ENCODE measurements at places on chromosomes 3 and 15.

DNA sequence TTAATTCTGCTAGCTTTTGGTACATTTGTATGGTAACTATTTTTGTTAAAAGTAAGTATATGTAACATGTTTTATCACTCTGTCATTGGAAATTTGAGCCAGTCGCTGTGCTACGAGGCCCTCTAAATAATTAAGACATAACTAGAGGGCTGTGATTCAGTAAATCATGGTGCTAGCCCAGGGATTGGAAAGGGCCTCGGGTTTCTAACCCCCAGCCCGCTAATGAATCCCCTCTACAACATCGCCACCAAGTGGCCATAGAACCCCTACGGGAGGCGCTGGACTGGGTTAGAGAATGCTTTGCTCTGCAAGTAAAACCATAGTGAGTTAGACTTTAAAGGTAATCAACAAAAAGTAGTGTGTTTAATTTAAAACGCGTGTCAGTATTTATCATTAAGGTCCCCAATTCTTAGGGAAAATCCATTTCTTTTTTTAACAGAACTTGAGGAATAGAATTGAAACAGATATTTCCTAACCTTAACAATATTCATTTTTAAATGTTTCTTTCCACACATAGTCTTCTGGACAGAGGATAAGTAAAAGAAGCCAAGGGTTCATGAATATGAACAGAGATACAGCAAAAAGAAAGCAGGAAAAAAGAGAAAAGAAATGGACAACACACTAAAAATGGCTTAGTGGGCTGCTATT is 744.7 kb downstream of the EPHA3 start:
- no peak for DNase-seq

DNA sequence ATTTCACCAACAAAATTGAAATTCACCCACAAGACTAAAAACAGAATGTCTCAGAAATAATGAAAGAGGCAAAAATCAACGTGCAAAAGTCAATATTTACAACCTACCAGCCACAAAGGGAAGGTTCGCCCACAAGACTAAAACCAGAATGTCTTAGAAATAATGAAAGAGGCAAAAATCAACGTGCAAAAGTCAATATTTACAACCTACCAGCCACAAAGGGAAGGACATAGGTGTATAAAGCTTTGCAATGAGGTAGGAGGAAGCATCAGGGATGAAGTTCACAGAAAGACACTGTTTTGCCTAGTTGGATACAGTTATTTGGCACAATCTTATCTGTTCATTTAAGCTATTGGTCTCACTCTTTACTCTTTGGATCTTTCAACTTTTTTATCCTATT is 14.3 kb downstream of the OXTR start:
- no peak for DNase-seq

DNA sequence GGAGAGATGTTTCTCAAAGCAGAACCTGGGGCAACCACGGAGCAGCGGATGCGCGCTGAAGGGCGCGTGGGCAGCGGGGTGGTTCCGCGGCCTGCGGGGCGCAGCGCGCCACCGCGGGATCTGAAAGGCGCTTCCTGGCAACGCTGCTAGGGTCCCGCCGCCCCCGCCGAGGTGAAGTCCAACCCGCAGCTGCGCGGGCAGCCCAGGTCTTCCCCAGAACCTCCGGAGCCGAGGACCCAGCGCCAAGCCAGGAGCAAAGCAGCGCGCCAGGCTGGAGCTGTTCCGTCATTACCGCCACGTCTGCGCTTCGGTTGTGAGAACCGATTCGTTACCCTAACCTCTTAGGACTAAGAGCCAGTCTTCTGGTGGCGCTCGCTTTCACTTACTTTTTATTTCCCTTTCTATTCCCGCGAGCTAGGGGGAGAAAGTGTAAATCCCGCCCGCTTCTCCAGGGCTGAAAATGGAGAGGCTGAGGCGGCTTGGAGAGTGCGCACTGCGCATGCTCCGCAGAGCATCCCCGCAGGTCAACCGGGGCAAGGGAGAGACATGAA is 3.2 kb upstream of the GABRG3 start:
- DNase-seq, result no peak

GRCh38 chr3:63352008-63352279 is 73.8 kb downstream of the SYNPR start:
- no peak for DNase-seq

DNA sequence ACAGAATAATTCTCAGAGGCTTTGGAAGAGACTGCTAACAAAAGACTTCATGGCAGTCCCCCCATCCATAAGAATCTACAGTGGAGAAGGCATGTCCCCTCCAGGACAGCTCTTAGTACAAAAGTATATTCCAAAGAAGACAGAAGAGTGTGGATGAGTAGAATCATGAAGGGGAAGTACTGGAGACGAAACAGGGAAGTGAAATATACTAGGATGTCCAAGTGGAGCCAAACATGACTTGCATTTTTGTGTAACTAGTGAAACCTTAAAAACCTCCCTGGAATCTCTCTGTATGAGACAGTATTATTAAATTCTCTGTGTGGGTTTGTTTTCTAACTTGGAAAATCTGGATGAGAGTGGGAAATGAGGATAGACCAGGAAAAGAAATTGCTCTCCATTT is 312.4 kb downstream of the RSL24D1 start:
- no peak for DNase-seq

DNA sequence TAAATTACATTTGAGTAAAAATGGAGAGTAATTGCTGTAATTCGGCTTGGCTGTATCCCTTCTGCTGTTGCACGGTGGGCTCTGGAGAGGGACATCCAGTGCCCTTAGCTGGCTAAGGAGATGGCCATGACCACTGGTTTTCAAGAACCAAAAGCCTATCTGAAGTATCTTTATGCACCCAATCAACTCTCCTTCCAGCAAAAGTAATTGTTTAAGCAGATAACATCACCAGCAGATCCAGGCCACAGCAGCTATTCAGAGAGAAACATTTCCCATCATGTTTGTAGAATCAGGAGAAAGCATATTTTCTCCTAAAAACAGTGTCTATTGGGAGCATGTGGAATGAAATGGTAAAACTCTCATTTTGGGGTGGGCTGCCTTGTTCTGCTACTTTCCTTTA is 514.5 kb upstream of the RGMA start:
- no peak for DNase-seq

DNA sequence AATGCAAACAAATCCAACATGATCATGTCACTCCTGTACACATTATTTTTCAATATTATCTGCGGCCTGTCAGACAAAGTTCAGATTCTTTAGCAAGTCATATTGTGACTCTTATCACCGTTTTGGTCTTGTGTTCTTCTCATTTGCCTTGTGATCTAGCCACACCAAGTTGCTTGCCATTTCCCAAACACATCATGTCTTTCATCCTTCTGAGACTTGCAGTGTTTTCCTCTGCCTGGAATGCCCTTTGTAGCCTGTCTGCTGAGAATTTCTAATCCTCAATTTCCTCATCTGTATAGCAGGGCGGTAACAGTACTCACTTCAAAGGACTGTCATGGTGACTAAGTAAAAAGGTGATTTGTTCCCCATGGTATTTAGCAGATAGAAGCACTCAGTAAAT is 135.0 kb downstream of the GREM1 start:
- DNase-seq, result no peak

GRCh38 chr3:15113471-15113870 is 14.5 kb upstream of the RBSN start:
- no peak for DNase-seq

- DNase-seq, result no peak
These were observed 59.8 kb upstream of the HEG1 start for GRCh38 chr3:125115640-125116039.

- DNase-seq, result no peak
These were observed 8.9 kb upstream of the SEMA5B start for GRCh38 chr3:123036352-123037014.

- DNase-seq, result no peak
These were observed 477.6 kb upstream of the KCNMB2 start for GRCh38 chr3:178058629-178059028.

GRCh38 chr15:31402003-31402402 is 75.4 kb downstream of the KLF13 start:
- DNase-seq, result no peak

- no peak for DNase-seq
These were observed 35.5 kb downstream of the NECTIN3 start for GRCh38 chr3:111106993-111107661.

DNA sequence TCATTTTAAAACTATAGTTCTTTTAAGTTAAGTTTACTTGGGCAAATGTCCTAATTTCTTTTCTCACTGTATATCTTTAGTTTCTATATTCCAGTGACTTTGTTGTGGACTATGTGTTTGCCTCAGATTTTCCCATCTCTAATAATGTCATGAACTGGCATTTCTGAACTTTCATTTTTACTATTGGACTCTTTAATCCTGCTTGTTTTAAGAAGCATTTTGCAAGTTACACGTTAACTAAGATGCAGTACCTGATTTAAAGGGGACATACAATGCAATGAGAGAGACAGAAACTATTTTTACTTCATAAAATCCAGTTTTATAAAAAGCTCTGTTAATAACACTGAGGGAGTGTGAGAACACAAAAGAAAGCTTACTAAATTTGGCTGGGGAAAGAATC is 58.6 kb upstream of the PHLDB2 start:
- no peak for DNase-seq

GRCh38 chr3:112822064-112823055 is 24.3 kb downstream of the CD200R1L start:
- DNase-seq, result no peak

DNA sequence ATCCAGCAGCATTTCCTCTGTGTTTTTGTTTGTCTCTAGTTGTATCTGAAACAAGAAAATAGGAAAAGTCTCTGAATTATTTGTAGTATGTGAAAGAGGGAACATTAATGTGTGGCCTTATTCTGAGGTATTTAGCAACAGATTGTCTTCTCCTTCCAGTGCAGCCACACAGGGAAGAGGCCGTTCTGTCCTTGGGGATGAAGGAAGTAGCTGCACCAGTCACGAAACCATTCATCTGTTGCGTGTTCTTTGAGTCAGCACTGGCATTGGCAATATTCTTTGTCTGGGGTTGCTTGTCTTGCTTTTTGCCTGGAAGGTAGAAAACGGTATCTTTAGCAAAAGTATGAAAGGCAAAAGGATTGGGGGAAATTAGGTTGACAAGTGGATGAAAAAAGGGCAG is 91.6 kb downstream of the CDIN1 start:
- DNase-seq, result no peak

GRCh38 chr15:70437882-70438451 is 325.4 kb downstream of the UACA start:
- DNase-seq, result peak; percentile 89

- peak; percentile 47 for DNase-seq
These were observed 16.4 kb upstream of the HCN4 start for GRCh38 chr15:73385205-73385604.

DNA sequence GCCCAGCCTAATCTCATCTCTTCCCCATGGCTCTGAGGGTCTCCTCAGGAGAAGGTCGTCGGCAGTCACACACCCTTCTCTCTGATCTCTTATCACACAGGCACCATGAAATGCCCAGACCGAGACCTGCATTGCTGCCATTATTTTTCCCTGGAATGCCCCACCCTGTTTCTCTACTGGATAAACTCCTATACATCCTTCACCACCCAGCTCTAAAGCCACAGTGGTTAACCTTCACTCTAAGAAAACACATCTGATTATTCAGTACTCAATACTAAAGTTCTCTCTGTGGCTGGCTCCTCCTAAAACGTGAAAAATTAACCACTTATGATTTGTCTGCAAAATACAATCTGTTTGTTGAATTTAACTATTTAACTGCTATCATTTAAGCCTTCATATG is 43.3 kb downstream of the RORA start:
- no peak for DNase-seq

DNA sequence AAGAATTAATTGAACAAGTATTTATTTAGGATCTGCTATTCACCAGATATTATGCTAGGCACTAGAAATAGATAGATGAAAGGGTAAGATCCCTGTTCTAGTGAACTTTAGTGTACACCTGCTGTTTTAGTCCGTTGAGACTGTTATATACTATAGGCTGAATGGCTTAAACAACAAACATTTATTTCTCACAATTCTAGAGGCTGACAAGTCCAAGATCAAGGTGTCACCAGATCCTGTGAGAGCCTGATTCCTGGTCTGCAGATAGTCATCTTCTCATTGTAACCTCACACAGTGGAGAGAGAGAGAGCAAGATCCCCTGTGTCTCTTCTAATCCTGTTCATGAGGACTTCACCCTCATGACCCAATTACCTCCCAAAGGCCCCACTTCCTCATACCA is 281.4 kb upstream of the KCNH8 start:
- no peak for DNase-seq

- DNase-seq, result no peak
These were observed 76.2 kb downstream of the SETD5 start for GRCh38 chr3:9473496-9474065.

DNA sequence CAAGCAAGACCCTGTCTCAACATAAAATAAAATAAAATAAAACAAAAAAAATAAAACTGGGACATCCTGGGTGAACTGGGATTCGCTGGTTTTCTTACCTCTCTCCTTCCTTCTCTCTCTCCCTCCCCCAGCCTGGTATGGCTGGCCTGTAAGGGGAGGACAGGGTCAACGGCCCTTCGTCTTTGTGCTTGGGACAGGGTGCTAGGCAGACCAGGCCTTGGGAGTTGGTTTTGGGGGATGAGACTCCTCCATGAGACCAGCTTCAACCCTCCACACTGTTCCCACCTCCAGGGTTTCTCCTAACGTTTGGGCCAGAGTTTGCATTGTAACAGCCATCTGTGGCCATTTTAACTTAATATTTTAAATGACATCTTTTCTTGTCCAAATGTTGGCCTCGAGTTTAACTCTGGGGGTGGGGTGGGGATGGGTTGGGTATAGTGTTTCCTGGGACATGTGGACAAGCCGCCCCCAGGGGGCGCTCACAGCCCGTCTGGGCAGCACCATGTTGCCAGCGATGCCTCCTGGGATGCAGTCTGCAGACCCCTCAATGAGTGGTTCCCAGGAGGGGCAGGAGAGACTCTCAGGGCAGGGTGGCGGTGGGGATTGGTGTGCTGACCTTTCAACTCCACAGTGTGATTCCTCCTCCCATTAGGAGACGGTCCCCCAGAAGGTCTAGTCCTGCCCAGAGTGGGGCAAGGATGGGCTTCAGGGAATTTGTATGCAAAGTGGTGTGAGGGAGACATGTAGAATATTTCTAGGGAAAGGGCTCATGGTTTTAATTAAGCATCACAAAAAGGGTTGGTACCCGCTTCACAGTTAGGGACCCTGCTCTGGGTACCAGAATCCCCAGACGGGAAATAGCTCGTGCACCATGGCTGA is 37.7 kb upstream of the LCTL start:
- no peak for DNase-seq

All from RWPE2 (cell line).